ENCODE measurements at places on chromosomes 6 and 20.

GRCh38 chr20:48298851-48299484 lies 513.7 kb upstream of the SULF2 start:
- DNase-seq: no peak

DNA sequence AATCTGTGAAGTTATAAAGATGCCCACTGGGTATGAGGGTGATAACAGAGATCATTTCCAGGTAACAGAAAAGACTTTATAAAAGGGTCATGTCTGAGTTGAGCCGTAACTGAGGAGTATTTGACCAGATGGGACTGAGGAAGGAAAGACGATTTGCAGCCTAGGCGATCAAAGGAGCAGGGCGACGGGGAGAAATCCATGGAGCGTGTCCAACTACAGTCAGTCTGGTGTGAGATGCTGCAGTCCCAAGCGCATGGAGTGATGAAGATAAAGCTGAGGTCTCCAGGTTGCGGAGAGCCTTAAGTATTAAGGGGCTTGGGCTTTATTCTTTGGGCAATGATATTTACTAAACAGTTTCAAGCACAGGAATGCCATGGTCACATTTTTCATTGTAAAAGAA lies 166.7 kb downstream of the PRKN start:
- no peak for DNase-seq

- DNase-seq: no peak
These were observed 152.0 kb downstream of the TSHZ2 start for GRCh38 chr20:53124075-53124551.

- DNase-seq: no peak
These were observed 32.1 kb upstream of the PNRC1 start for GRCh38 chr6:89048288-89048923.

- no peak for DNase-seq
These were observed 420.3 kb upstream of the FLRT3 start for GRCh38 chr20:14757728-14758127.

- DNase-seq: no peak
These were observed 11.9 kb upstream of the PM20D2 start for GRCh38 chr6:89133981-89134380.

DNA sequence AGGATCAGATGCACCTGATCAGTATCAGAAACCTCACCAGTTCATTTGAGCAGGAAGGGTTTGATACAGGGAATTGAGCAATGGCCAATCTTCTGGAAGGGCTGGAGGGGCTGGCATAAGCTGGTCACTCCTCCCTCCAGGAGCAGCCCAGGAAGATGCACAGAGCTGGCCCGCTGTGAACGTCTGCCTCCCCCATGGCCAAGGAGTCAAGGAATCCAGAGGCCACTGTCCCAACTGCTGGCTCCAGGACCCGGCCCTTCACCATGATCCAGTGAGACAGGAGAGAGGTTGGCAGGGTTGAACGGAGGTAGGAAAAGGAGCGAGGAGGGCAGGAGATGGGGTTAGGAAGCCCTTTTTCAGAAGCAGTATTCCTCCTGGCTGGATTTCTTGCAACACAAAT lies 113.9 kb upstream of the CST7 start:
- no peak for DNase-seq

DNA sequence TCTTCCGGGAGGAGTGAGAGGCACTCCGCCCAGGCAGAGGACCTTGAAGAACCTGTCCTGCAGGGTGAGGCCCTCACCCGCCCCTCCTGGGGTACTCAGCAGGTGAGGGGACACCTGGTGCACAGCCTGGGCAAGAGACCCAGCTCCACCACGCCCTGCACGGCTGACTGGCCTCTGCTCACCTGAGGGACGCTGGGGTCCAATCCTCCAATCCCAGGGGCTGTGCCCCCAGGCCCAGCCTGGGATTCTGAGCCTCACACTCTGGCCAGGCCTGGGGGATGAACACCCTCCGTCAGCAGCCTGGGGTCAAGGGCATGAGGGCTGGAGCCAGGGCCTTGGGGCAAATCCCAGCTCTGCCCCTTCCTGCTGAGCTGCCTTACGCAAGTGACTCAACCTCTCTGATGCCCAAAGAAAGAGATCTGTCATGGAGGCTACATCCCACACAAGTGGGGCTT lies 149.9 kb upstream of the PTPN1 start:
- no peak for DNase-seq

DNA sequence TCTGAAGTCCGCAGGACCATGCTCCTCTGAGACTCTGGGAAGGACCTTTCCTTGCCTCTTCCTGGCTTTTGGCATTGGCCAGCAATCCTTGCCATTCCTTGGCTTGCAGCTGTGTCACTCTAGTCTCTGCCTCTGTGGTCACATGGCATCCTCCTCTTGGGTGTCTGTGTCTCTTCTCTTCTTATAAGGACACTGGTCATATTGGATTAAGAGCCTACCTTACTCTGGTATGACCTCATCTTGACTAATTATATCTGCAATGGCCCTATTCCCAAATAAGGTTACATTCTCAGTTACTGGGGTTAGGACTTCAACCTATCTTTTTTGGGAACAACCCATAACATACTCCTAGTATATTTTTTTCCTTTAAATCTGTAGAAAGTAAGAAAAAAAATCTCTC lies 49.9 kb upstream of the GTSF1L start:
- no peak for DNase-seq

DNA sequence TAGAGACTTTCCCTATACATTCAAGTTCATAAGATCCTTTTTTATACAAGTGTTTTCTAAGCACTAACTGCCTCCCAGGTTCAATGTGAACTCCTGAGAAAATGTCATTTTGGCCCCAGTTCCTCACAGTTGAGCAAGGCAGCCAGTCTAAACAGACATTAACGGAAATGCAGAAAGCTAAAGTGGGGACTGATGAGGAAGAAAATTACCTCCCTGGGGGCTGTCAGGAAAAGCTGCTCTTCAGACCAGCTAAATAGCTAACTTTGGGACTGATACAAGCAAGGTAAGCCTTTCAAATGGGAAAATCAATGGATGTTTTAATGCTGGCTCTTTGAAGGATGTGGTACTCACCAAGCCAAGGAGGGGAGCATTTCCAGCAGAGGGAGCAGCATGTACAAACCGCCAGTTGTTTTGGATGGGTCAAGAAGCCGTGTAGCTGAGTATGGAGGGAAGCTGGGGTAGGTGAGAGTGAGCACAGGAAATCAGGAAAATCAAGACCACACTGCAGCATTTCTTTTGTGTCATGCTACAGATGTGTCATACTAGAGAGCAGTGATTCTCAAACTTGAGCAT lies 180.8 kb upstream of the CHD6 start:
- no peak for DNase-seq

GRCh38 chr6:27617046-27617687 lies 144.3 kb upstream of the ZNF184 start:
- DNase-seq: no peak

GRCh38 chr6:168349718-168350210 lies 30.2 kb upstream of the DACT2 start:
- DNase-seq: no peak

DNA sequence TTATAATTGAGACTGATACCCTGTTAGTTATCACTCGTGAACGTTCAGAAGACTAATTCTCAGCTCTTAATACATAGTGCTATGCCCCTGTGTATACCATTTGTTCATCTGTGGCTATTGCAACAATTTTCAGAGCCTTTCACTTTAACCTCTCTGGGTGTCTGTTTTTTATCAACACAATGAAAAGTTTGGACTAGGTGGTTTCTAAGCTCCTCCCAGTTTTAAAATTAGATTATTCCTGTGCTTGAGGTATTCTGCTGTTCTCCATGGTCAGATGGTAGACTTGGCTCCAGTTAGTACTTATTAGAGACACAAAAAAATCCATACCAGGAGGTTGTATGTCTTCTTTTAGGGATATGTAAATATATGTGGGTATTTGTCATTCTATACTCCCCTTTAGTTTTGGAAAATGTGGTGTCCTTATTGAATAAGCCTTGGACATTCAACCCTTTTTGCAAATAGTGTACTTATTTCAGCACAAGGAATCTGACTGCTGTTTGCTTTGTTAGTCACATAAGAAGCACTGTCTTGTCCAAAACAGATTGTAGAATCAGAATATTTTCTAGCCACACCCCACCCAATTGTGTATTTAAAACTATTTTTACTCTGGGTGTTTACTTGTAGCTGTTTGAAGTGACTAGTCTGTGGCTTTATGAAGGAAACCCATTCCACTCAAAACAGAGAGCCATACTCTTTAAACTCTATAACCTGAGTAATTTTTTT lies 2.0 kb upstream of the COL10A1 start:
- no peak for DNase-seq

GRCh38 chr20:43167021-43167420 lies 22.7 kb downstream of the PTPRT start:
- DNase-seq: no peak

DNA sequence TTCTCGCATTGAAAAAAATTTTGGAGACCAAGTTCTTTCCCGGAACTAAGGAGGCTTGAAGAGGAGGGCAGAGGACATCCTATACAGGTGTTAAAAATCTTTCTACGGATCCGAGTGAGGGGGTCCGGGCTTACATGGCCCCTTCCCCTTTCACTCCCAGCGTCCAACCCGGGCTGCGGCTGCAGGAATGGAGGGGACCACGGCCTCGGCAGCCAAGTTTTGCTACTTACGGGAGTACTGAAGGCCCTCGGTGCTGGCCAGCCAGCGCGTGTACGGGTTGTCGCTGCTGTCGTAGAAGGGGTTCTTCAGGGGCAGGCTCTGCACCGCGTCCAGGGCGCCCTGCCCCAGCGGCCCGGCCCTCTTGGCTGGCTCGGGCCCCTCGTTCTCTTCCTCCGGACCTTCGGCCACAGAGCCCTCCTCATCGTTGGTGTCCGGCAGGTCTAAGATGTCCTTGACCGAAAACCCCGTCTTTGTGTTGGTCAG lies 642 bp downstream of the NKX2-2 start:
- DNase-seq: no peak

DNA sequence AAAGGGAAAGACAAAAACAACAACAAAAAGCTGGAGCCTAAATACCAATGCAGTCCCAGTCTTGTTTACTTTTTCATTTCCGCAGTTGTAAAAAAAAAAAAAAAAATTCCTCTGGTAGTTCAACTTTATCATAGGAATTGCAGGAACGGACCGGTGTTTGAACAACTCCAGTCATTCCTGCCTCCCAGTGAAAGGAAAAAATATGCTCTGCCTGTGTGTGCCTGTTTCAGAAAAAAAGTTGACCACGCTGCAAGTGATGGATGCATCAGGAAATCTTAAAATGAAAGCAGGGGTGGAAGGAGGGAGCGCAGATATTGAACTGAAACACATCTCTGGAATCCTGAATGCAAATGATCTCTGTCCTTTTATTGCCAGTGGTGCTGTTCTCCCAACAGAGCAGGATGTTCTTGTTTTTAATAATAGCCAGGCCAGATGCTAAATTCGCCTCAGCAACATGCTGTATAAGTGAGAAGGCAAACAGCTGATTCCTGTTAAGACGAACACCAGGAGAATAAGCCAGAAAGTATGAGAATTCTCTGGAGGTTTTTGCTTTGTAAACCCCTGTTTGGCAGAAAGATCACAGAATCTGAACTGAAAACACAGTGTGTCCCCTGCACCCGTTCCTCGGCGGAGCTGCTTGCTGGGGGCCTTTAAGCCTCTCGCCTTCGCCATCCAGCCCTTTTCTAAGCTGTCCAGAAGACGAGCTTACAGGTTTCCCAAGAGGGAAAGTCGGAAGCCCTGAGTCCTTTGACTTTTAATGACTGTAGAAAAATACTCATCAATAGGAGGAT lies 178.4 kb upstream of the SUPT3H start:
- DNase-seq: no peak

- no peak for DNase-seq
These were observed 211.9 kb downstream of the OR2B2 start for GRCh38 chr6:27700337-27700736.

GRCh38 chr6:117344444-117345291 lies 79.3 kb downstream of the VGLL2 start:
- DNase-seq: no peak

DNA sequence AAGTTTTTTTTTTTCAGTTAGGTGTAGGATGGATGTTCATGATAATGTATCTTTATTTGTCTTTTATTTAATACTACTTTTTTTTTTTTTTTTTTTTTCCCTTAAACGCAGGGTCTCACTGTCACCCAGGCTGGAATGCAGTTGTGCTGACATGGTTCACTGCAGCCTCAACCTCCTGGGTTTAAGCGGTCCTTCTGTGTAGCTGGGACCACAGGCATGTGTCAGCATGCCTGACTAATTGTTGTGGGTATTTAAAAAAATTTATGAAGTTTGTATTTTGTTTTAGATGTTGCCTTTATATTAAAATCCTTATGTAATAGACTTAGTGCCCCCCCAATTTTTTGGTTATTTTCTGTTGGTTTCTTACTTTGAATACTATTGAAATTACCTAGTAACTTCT lies 42.6 kb downstream of the NCOA3 start:
- no peak for DNase-seq

GRCh38 chr20:3222635-3223600 lies 13.6 kb downstream of the ITPA start:
- DNase-seq: no peak

GRCh38 chr20:24829649-24830370 lies 119.3 kb upstream of the CST7 start:
- no peak for DNase-seq

GRCh38 chr6:90101403-90101802 lies 195.2 kb downstream of the BACH2 start:
- peak; percentile 54 for DNase-seq

- no peak for DNase-seq
These were observed 160.2 kb downstream of the GJA1 start for GRCh38 chr6:121595646-121596045.

DNA sequence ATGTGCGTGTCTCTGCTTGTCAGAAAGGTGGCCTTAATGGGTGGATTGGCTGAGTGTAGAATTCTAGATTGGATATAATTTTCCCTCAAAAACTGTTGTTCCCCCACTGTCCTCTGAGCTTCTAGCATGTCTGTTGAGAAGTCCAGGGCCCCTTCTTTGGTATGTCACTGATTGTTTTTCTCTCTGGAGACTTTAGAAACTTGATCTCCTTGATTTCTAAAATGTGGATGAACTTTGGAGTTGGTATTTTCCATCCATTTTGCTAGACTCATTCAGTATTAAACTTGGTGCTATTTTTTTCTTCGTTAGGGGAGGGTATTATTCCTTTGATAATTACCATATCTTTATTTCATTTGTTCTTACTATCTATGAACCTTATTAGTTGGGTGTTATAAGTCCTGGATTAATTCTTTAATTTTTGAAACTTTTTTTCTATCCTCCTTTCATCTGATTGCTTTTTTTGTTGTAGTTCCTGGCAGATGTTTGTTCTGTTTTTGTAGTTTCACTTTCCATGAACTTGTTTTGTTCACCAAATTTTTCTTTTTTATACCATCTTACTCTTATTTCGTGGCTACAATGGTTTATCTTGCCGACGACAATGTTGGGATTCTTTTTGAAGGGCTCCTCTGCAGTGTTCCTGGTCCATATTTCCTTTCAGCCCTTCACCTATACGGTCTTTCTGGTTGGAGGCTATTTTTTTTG lies 68.4 kb downstream of the ARID1B start:
- DNase-seq: no peak

- DNase-seq: peak; percentile 94
These were observed 25.5 kb upstream of the ASXL1 start for GRCh38 chr20:32332614-32333013.

DNA sequence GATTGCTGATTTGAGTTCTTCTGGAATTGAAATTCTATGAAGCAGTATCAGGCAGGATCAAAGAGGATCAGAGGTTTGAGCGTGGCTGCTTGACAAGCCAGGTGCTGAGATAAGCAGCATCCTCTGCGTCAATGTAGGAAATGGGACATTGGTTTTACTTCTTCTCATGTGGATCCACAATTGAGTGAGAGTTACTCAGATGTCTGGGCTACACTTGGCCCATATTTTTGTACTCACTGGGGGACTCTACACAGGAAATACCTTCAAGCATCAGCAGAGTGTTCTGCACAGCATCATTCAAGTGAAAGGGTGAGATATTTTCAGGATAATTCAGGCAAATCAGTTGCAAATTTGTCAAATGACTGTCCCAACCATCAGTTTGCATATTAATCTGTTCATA lies 613.9 kb upstream of the ARID1B start:
- no peak for DNase-seq
